Hippocampal formation (tissue), 2 donors: ENCODE measurements at places on chromosomes 5 and 9.

DNA sequence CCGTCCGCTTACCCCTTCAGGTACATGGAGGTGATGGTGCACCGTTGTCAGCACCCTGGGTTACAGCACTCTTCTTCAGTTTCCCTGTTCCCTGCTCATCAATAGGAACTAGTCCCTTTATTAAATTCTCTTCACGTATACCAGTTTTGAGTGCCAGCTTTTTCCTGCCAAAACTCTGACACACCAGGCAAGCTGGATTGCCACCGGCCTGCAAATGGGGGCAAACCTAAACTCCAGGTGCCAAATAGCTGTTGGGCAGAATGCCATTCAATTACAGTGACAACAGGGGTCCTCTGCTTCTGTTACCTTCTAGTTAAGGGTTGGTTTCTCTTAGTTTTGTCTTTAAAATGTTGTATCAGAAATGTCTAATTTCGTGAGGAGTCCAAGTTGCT, 400.4 kb downstream of the OSTF1 start:
- DNase-seq = peak; percentile 1

DNA sequence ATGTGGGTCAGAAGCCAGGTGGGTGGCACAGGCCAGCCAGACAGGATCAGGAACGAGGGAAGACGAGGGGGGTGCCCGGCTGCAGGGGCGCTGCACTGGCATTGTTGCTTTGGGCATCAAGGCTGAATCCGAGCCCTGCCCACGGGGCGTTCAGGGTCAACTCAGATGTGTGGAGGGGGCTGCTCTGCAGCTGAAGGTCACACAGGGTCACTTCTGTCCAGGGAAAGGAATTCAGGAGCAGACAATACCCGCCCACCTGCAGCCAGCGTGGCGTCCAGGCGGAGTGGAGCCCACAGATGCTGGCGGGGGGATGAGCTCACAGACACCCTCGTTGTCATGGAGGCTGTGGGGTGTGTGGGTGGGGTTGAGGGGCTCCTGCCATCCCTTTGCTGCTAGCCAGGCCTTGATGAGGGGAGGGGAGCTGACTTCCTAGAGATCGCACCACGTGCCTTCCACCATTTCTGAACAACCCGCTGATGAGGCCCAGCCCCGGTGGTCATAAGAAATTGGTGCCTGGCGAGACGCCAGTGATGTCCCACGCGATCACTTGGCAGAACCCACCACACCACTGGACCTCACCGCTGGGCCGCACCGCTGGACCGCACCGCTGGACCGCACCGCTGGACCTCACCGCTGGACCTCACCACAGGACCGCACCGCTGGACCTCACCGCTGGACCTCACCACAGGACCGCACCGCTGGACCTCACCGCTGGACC, 31.2 kb downstream of the MRPL36 start:
- no peak for DNase-seq

GRCh38 chr5:147452165-147452811, 57.6 kb downstream of the DPYSL3 start:
- no peak for DNase-seq

DNA sequence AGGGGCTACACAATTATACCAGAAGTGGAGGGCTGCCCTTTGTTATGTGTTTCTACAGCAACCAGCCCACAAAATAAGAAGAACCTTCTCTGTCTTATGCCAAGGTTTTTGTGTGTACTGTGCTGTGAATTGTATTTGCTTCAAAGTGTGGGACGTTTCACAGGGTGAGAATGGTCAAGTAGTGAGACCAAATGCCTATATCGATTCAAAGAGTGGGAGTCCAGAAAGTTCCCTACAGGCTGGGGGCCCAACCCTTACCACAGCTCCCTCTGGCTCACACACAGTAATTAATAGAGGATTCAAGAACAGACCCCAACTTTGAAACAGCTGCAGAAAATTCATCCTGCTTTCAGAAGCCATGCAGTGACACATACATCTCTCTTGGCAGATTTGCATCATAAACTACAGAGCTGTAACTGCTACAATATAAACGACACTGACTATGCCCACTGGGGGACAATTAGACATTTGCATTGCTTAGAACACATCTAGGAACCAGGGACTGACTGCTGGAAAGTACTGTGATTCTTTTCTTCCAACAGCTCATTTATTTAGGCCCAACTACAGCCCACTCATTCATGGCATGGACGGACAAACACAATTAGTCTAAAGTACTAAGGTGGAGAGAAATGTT, 12.8 kb downstream of the ENC1 start:
- no peak for DNase-seq

DNA sequence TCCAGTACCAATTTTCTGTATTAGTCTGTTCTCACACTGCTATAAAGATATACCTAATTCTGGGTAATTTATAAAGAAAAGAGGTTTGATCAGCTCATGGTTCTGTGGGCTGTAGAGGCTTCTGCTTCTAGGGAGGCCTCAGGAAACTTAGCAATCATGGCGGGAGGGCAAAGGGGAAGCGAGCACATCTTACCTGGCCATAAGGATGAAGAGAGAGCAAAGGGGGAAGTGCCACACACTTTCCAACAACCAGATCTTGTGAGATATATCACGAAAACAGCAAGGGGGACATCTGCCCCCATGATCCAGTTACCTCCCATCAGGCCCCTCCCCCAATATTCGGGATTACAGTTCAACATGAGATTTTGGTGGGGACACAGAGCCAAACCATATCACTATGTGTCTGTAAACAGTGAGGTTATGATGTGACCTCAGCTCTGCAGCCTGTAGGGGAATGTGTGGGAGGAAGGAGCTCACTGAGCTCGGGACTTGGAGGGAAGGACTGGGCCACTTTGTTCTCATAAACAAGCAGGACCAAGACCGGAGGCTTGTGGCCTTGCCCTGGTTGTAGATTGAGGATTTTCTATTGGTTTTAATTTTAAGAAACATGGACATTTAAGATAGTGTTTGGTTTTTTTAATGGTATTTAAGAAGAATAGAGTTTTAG, 85.2 kb downstream of the EHMT1 start:
- no peak for DNase-seq

DNA sequence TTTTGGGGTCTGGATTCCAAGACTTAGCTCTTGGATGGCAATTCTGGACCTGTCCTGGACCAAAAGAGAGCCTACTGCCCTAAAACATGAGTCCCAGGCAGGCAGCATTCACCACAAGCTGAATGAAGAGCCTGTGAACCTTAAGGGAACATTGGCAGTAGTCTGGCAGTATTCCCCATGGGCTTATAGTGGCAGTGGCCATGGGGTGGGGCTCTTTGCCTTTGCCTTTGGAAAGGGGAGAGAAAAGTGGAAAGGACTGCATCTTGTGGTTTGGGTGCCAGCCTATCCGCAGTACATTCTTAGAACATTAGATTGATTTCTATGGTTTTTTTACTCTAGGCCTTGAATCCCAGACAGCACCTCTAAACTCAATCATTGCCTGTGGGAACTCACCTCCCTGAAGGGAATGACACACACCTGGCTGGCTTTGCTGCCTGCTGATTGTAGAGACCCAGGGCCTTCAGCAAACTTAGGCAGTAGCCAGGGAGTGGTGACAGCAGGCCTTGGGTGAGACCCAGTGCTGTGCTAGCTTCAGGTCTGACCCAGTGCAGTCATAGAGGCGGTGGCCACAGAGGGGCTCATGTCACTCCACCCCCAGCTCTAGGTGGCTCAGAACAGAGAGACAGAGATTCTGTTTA, 216.3 kb downstream of the CETN3 start:
- no peak for DNase-seq

- peak; percentile 44 for DNase-seq
Observed at GRCh38 chr9:72753266-72753893, 199.5 kb downstream of the ALDH1A1 start.

DNA sequence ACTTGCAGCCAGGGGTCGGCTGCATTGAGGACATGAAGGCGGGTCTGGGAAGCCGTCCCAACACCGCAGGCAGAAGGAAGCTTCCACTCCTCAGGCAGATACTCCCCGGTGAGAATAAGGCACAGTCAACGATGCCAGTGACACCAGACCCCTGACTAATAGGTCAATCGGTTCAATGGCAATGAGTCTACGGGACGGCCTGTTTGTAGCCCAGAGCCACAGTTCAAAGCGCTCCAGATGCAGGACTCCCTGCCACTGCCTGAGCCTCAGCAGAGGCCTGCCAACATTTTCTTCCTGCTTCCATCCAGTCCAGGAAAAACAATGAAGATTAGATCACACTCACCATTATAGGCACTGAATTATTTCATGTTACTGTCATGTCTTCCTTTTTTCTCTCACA, 84.5 kb upstream of the SIMC1 start:
- no peak for DNase-seq

DNA sequence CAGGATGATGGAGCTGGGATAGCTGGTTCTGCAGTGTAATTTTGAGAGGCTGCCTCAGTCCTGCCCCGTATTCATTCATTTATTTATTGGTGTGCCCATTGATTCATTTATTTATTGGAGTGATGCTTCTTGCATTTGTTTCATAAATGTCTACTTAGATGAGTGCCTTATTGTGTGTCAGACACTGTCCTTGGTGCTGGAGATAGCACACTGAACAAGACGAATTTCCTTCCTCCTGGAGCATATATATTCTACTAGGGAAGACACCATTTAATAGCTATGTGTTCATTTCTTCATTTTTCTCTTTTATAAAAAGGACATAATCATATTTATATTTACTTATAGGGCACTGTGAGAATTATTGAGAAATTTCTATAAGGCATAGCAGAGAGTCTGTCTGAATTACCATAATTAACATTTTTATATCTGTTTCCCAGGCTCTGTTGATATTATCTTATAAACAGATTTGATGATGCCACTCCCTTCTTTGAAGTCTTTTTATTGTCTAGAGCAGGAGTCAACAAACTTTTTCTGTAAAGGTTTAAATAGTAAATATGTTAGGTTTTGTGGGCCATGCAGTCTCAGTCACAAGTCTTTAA, 433.9 kb upstream of the ZNF608 start:
- no peak for DNase-seq

DNA sequence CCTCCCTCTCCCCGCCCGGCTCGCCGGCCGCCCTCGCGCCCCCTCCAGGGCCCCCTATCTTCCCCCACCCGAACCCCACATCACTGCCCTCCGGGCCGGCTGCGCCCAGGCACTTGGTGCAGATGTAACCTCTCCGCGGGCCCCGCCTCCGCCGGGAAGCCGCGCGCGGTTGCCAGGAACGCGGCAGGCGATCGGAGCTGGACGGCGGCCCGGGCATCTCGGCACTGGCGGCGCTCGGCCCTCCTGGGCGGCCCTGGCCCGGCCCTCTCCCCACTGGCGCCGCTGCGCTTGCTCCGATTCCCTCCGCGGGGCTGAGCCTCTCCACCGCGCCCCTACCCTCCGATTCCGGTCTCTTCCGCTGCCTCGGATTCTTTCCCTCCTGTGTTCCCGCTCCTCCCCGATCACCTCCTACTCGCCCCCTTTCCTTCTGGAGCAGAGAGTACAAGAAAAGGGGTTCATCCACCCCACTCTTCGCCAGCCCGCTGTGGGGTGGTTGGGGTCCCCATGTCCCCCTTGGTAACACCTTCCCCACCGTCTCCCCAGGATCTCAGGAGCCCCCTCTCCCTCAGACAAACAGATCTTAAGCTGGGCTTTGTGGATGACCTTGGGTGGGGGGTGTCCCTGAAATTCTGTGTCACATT, 70.6 kb downstream of the C9orf50 start:
- DNase-seq = peak; percentile 82

DNA sequence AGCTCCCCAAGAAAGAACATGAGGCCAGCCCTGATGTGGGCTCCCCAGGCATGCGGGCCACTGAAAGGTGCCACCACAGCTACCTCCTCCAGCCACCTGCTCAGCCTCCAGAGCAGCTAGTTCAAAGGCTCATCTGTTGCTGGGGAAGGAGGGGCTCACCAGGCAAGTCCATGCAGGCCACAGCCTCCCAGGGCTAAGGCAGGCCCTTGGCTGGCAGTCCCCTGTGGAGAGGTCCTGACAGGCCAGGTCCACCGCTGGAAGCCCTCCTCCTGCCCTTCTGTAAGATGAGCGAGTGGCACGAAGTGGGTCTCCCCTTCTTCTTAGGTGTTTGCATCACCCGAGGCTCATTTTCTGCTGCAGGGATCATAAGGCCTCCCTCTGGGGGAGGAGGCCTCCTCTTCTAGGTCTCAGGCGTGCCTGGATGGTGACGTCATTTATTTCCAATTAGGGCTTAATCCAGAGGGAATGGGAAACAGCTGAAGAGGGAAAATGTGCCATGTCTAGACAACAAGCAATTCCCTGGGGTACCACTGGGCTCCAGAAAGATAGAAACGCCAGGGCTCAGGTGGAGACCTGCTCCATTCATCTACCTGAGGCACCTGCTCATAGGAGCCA, 91.6 kb downstream of the CFAP90 start:
- no peak for DNase-seq

GRCh38 chr5:151647320-151647861, 39.3 kb downstream of the SPARC start:
- no peak for DNase-seq

- DNase-seq = no peak
Observed at GRCh38 chr9:108463932-108464606, 391.7 kb downstream of the ACTL7B start.

GRCh38 chr5:178450121-178451028, 139.8 kb downstream of the COL23A1 start:
- no peak for DNase-seq

DNA sequence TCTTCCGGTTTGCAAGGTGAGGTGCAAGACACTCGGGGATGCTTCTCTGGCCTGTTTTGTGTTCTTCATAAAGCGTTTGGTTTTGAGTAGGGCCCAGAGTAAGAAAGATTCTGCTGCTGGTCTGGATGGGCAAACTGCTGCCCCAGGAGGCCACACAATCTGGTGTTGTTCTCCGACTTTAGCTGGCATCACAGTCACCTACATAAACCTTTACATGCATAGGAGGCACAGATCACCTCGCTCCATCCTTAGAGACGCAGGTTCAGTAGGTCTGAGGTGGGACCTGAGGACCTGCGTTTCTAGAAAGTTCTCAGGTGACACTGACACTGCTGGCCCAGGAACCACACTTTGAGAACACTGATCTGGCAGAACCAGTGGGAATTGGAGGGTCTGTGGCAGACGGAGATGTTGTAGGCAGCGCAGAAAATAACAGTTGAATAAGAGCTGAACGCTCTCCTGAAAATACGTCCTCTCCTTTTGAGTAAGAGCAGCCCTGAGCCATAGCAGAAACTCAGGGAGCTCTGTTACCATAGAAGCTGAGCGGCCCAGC, 3.9 kb upstream of the SLC6A3 start:
- DNase-seq = no peak

DNA sequence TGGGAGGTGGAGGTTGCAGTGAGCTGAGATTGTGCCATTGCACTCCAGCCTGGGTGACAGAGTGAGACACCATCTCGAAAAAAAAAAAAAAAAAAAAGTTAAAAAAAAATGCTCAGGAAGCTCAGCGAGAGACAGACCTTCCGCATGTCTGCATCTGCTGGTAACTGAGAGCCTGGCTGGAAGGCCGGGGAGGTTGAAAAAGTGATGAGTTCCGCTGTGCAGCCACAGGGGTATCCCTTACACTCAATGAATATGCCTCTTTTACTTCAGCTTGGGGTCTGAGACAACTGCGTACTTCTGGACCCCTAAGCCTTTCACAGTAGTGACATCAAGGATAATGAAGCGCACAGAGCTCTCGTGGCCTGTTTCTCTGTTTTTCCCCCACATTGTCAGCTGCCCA, 179.9 kb upstream of the KLF4 start:
- no peak for DNase-seq
